ENCODE measurements at places on chromosomes 7 and 10.

DNA sequence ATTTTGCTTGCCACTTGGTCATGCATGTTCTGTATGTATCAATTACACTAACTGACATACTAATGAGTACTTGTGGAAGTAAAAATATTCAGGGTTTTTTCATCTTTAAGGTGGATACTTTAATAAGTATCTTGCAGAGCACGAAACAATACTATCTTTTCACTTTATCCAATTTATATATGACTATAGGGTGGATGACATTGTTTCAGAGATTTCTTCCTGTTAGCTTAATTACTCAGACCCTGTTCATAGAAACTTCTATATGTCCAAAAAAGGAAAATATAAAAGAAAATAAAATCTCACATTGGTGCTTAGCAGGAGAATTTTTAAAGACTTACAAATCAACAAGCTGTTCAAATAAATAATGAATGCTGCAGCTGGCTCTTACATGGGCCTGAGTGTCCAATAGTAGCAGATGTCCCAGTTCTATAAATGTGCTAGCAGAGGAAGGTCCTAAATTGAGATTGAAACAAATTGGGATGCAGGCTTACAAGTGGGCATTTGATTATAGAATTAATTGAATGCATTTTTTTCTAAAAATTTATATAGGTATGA, 91.5 kb upstream of the THSD7A start:
- DNase-seq = no peak

DNA sequence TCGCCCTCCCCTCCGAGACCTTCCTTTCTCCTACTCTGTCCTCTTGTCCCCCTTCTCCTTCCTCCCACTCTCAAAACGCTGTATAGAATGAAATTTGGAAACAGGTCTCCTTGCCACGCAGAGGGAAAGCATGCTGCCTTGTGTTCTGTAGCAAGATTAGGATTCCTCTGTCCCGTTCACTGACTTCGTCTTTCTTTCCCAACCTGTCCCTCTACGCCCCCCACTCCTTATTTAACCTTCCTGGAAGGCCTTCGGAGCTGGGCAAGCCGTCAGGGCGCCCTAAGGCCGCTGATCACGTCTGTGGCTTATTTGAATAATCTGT, 1.3 kb downstream of the HOXA9 start:
- no peak for DNase-seq

GRCh38 chr7:78924581-78924980, 528.9 kb downstream of the MAGI2 start:
- DNase-seq = no peak

DNA sequence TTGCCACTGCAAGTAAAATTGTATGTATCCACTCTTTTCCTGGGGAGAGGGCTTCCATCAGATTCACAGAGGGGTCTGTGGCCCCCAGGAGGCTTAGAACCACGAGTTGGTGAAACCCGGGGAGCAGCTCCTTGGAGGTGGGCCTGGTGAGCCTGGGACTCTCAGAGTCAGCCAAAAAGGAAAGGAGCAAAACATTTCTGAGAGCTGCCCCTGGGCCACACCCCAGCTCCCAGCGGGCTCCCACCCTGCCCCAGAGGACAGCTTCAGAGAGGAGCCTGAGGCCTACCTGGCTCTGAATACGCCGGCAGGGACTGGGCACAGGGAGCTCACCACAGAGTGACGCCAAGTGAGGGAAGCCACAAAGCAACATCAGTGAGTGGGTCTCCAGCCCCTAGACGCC, 56.9 kb downstream of the SH3PXD2A start:
- DNase-seq = no peak

DNA sequence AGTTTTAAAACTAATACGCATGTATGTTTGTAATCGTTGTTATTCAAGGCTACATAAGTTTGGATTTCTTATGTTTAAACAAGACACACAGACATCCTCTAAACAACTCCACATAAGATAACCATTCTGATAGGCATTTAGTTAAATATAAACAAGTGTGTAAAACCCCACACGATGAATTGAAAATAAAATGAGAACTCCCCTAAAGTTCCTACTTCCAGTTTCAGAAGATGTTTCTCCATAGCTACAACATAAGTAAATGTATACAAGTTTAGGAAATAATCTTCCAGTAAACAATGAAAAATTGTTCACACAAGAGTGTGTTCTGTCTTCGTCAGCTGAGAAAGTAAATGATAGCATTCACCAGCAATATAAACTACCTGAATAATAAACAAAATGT, 246.8 kb downstream of the RNLS start:
- no peak for DNase-seq
